ENCODE measurements at places on chromosomes 16 and 17.
A peak's percentile ranks its signal among the peaks of the same experiment; 100 is the strongest.

DNA sequence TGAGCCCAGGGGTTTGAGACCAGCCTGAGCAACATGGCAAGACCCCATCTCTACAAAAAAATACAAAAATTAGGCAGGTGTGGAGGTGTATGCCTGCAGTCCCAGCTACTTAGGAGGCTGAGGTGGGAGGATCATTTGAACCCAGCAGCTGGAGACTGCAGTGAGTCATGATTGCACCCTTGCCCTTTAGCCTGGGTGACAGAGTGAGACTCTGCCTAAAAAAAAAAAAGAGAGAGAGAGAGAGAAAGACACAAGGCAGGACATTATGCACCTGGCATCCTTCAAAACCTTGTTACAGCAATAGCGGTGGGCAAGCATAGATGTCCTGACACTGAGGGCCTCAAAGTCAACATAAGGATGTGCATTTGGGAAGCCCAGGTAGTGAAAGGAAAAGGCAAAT lies 19.9 kb upstream of the SIAH1 start:
- no peak for DNase-seq

DNA sequence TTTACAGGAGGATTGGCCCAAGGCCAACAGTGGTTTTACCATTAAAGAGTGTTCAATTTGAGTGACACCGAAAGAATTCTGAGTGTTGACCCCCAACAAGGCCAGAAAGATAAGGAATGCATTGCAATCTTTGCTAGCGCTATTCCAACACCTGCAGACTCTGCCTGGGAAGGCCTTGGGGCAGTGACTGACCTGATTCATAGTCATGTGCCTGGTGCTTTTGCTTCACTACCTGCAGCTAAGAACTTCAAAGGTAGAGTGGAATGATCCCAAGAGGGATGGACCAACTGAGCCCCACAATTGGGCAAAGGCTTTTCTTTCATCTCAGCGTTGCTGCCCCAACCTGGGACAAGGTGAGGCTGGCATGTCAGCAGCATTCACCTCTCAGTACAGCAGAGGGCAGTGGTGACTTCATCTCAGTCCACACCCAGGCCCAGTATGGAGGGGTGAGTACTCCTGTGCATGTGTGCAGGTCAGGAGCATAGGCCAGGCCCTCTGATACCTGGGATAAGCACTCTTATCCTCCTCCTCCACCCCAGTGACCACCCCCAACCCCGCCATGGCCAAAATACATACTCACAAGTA lies 149.6 kb upstream of the GNAO1 start:
- DNase-seq, result peak; percentile 7

DNA sequence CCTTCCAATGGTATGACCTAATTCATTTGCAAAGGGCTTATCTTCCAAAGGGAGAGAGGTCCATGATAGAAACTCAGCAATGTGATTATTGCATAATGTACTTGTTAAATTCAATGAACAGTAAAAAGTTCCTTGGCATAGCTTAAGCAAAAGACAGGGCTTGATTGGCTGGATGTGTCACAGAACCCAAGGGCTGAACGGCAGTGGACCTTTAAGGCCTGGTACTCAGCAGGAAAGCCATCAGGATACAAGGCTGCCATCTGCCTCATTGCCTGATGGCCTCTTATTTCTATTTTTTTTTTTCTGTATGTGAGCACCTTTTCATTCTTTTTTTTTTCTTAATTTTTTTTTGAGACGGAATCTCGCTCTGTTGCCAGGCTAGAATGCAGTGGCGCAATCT lies 208.9 kb upstream of the WSCD1 start:
- DNase-seq, result no peak

GRCh38 chr16:80552277-80552676 lies 11.5 kb downstream of the DYNLRB2 start:
- DNase-seq, result no peak

DNA sequence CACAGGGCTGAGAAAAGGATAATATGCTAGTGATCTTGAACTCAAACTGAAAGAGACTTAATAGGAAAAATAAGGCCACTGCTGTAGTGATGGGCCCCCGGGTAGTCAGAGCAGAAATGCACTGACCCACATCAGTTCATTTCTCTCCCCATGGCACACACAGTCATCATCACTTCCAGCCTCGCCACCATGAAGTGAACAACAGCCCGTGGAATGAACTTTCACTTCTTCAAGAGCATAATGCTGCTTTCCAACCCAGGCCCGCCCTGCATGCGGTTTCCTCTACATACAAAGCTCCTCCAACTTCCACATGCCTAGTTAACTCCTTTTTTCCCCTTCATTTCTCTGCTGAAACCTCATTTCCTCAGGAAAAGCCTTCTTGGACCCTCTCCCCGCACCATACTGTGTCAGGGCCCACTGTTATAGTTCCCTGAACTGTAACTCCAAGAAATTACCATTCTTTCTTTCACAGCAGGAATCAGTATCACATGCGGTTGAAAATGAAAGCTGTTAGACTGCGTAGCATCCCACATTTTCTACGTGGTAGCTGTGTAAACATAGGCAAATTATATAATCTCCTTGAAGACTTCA lies 65.8 kb upstream of the SMIM36 start:
- no peak for DNase-seq

DNA sequence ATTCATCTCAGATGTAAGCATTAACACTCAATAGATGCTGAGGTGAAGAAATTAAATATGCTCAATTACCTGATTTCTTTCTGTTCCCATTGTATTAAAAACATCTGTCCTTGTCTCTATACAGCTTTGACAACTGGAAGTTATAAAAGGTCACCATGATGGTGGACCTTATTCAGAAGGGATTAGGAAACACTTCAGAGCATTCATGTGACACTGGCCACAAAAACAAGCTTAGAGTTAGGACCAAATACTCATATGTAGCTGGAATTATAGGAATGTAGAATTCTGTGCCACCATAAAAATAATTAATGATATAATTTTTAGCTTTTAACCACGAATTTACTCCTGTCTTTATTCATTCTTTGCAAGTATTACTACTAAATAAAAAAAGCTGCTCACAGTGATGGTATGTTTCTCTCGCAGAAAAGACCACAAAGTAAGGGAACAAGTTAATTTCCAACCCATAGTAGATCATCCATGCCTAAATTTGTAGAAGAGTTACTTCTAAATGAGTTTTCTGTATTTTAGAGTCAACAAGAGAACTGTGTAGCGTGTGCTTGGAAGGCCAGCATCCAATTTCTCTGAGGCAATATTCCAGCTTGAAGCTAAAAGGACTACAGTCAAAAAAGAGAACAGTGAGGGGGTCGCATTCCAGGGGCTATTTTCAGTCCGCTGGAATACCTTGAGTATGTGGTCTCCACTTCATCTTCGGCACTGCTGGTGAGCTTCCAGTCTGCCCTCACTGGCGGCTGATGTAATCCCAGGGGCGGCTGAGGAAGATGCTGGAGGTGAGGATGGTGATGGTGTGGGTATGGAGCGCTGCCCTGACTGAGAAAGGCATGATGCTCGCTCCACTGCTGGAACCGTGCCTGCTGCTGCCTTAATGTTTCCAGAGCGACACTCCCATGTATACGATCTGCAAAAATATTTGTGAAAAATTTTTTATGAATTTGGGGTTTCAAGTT lies 63.7 kb downstream of the CACNG1 start:
- no peak for DNase-seq

GRCh38 chr17:65749479-65749878 lies 188.0 kb upstream of the AXIN2 start:
- no peak for DNase-seq

DNA sequence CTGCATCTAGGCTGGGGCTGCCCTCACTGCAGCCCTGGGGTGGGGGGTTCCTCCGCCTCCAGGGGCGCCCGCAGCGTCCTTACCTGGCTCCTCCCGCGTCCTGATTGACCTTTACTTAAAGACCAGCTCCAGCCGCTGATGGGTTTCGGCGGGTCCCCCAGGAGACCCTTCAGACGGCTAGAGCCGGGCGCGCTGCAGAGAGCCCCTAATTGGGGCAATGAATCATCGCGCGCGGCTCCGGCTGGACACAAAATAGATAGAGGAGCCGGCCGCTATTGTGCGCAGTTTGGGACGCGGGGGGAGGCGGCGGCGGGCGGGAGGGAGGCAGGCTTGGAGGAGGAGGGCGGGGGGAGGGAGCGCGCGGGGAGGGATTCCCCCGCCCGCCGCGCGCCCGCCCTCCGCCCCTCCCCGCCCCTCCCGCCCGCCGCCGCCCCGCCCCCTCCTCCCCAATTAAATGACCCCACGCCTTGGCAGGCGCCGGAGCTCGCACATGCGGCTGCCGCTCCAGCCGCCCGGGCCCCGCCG lies 56.5 kb upstream of the CIBAR2 start:
- DNase-seq, result no peak

GRCh38 chr16:87125206-87126155 lies 191.7 kb downstream of the C16orf95 start:
- DNase-seq, result no peak

- no peak for DNase-seq
Observed at GRCh38 chr17:80573701-80574100, 29.1 kb downstream of the RPTOR start.

DNA sequence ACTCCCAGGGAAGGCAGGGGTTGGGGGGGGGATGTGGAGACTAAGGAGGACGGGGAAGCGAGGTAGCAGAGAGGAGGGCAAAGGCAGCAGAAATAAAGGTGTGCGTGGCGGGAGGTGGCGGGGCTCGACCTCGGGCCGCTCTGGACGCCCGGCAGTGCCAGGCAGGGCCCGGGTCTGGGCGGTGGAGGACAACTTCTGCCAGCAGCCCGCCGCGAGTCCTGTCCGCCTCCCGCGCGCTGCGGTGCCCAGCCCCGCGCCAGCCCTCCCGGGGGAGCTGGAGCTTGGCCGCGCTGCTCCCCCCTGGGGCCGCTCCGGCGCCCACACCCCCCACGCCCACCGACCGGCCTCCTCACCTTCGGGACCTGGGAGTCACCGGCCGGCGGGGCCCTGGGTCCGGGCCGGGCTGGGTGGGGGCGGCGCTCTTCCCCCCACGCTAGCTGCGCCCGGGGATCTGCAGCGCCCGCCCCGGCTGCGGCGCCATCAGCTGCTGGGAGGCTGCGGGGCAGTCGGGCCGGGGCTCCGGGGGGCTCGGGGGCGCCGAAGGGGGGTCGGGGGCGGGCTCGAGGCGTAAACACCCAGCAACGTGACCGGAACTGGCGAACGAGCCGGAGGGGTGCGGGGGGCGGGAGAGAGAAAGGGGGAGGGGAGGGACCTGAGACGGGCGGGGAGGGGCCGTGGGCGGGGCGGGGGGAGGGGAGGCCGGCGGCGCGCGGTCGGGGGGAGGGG lies at the start of gene CCDC92B:
TSS of gene CCDC92B (minus strand) at position 595 of the 726 bp plus-strand sequence. CDS start 14,507 bp downstream, outside the sequence.
- no peak for DNase-seq

GRCh38 chr16:24482681-24483202 lies 56.6 kb upstream of the RBBP6 start:
- no peak for DNase-seq

- no peak for DNase-seq
Observed at GRCh38 chr17:28405632-28406472, at the start of gene SLC46A1. TSS of gene SLC46A1 (minus strand) at chr17:28406212. CDS start at chr17:28406114, 98 bp downstream.

DNA sequence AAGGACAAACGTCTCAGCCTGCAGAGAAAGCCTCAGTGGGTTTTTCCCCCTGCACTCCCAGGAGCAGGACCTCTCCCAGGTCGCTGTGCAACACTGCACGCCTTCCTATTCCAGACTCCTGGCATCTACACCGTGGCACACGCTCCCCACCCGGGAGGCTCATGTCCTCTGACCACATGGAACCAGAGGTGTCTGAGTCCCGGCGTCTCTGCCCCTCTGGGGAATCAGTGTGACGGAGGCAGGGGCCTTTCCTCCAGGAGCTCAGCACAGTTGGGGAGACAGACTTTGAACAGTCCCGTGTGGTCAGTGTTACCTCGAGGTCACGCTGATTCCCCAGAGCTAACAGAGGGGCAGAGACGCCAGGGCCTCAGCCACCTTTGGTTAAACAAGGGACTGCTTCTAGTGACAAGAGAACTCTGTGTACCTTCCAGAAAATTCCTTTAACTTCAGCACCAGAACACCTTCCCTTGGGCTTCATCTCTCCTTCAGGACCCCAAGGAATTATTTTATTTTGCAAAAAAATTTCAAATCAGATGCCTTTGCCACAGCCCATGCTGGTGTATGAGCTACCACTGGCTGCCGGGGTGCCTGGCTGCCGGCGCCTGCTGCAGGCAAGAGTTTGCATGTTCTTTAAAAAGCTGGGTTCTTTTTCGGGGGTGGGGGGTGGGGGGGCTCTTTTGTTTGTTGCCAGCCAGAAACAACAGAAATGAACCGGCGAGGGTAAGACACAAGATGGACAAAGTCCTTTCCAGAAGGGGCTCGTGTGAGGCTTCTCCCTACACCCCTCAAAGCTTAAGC lies 6.6 kb downstream of the CANT1 start:
- DNase-seq, result no peak

- DNase-seq, result no peak
Observed at GRCh38 chr16:69941251-69942098, 9.7 kb upstream of the CLEC18A start.

DNA sequence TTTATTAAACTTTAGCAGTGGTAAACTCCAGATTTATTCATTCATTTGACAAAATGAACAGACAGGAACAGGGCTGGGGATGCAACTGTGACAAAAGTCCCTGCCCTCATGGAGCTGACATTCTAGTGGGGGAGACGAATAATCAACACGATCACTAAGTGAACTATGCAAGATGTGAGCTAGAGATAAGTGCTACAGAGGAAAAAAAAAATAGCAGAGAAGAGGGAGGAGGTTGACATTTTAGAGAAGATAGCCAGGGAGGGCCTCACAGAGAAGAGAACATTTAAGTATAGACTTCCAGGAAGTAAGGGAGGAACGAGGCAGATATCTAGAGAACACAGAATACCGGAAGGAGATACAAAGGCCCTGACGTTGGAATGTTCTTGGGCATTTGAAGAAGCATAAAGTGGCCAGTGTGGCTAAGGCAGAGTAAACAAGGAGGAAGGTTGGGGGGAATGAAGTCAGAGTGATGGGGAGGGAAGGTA lies 17.9 kb upstream of the AP1G1 start:
- no peak for DNase-seq

GRCh38 chr16:72475688-72476087 lies 303.7 kb upstream of the PMFBP1 start:
- no peak for DNase-seq

GRCh38 chr17:33987162-33987561 lies 267.9 kb upstream of the CCL2 start:
- DNase-seq, result no peak

GRCh38 chr16:72560617-72561016 lies 388.7 kb upstream of the PMFBP1 start:
- no peak for DNase-seq

GRCh38 chr17:21094298-21094704 lies 32.5 kb upstream of the DHRS7B start:
- no peak for DNase-seq

GRCh38 chr16:30633526-30633925 lies 17.2 kb upstream of the PRR14 start:
- DNase-seq, result no peak

GRCh38 chr17:49437696-49438435 lies 23.2 kb upstream of the PHB1 start:
- DNase-seq, result no peak

All from T follicular helper cell (primary cell).